ENCODE measurements at places on chromosomes 7 and 10.

DNA sequence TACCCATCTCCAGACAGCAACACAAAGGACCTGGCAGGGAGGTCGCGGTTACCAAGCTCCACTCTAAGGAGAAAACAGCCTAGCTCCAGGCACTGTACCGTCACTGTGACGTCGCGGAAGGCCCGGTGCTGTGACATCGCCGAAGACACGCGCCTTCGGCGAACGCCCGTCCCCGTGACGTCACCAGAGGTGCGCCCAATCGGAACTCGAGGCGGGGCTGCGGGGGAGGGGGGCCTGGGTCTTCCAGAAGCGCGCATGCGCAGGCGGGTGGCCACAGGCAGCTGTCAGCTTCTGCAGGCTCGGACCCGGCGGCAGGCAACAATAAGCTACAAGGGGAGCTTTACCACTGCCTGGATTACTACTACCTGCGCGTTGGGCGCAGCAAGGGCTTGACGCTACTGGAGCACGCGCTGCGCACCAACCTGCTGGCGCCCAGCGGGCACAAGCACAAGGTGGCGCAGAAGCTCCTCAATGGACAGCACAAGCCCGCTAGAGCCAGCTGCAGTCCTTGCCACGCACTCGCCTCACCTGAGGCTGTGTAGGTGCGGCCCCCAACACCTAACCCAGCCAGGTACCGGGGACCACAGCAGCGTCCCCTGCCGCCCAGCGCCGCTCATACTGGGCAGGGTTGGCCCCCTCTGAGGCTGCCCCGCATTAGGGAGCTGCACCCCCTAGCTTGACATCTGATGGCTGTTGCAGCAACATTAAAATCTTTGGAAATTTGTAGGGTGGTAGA is 208.4 kb downstream of the TPST1 start:
- peak; percentile 60 for DNase-seq

GRCh38 chr10:78726171-78726570 is 342.6 kb upstream of the ZMIZ1 start:
- DNase-seq, result no peak

DNA sequence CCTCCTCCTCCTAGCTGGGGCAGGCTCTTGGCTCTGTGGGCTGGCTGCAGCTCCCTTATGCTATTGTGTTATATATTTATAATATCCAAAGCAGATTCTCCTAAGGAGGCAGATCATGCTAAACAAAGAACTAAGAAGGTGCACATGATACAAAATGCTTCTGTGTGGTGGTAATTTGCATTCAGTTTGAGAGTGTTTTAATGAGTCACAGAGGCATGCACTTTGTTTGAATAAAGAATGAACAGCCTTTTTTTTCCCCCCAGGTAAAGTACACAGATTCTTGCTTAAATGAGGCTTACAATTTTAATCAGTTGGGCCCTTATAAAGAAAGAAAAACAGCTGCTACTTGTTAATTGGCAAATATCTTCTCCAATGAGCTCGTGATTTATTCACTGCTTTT is 95.0 kb downstream of the FANK1 start:
- no peak for DNase-seq

- DNase-seq, result no peak
These were observed 51.2 kb upstream of the INHBA start for GRCh38 chr7:41754046-41754445.

GRCh38 chr10:101446947-101447346 is 93.0 kb downstream of the BTRC start:
- DNase-seq, result no peak

DNA sequence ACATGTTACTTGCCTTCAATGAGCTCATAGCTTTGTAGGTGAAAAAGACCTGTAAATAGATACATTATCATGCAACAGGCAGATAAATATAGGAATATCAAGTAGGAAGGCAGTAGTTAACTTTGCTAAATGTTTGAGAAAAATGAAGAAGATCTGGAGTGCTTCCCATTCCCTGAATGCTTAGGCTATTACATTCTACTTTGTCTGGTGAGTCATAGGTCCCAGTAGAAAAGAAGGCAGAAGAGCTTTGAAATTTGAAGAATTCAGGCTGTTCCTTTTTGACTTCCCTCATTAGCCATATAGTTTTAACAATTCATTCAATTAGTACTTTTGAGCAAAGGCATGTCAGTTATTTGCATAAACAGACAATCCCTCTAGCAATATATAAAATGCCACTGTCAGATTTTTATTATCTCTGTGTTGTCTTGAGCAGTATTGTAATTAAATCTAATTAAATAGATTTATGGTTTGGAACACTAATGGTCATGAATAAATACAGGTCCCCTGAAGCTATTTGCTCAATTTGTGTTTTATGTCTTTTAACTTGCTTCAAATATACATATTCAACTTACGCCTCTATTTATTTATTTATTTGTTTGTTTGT is 875.0 kb downstream of the REEP3 start:
- DNase-seq, result no peak

All from GM12865 (cell line).